Activated T-cell treated with anti-CD3 and anti-CD28 coated beads for 48 hours (primary cell): ENCODE measurements at places on chromosomes 7 and 10.

GRCh38 chr7:29809533-29810155, 3.3 kb downstream of the WIPF3 start:
- DNase-seq: no peak

DNA sequence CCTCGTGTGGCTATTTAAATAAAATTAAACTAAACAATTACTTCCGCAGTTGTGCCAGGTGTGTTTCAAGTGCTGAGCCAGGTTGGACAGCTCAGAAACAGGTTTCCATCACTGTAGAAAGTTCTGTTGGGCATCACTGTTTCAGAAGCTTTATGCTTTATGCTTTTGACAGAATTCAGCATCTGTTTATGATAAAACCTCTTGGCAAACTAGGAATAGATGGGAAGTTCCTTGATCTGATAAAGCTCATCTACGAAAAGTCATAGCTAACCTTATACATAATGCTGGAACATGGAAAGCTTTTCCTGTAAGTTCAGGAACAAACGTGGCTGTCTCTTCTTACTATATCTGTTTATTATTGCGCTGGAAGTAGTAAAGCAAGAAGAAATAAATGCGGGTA, 143.4 kb downstream of the DOCK1 start:
- DNase-seq: no peak

- DNase-seq: no peak
Measured at GRCh38 chr10:132420981-132421846, 24.2 kb downstream of the PWWP2B start.

- no peak for DNase-seq
Measured at GRCh38 chr7:10205696-10206095, 768.0 kb upstream of the PHF14 start.

- no peak for DNase-seq
Measured at GRCh38 chr7:84236398-84236797, 41.8 kb upstream of the SEMA3A start.

DNA sequence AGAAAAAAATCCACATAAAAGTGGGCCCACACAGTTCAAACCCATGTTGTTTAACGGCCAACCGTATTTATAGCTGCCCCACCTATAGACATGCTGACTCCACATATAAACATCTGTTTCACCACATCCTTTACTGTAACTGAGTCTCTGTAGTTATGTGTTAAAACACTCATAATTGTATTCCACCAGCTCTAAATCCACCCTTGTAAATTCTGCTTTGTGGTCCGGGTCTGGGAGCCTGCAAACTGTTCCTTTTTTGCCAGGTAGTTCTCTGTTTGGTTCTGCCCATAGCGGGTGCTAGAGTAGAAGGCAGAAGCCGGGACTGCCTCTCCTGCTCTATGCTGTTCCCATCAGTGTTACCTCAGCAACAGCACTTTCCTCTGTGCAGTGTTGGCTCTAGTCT, 20.2 kb upstream of the FHIP2A start:
- DNase-seq: no peak

DNA sequence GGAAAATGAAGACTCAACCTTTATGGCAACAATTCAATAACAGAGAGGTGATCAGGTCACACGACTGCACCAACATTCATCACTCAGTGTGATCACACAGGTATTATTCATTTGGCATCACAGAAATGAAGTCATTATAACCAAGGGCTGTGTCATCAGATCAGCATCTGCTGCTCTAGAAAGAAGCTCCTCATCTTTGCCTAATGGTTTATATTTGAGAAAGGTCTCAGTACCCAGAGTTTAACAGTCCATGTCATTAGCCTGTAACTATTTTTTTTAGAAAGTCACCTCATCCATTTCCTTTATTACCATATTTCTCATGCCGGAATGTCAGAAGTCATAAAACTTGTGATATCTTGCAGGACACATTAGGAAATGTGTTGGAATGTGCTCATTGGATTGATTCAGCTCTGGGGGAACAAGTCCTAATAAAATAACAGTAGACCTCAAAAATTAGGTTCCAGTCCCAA, 45.1 kb upstream of the PRKG1 start:
- DNase-seq: no peak

GRCh38 chr7:155007947-155008346, 5.0 kb upstream of the PAXIP1 start:
- no peak for DNase-seq
